ENCODE measurements at places on chromosomes 4 and X.
A peak's percentile ranks its signal among the peaks of the same experiment; 100 is the strongest.

GRCh38 chr4:188008377-188008776 is 12.8 kb downstream of the ZFP42 start:
- DNase-seq: no peak

DNA sequence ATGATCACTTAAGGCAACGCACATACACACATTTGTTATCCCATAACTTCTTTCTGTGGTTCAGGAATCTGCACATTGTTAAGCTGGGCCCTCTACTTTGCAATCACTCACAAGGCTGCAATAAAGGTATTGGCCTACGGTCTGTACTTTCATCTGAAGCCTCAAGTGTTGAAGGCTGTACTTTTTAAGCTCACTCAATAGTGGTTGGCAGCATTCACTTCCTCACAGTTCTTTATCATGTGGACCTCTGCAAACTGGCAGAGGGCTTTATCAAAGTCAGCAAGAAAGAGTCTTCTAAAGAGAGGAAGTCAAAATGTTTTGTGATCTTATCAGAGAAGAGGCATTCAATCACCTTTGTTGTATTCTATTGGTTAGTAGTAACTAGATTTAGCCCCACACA is 301.4 kb upstream of the EPHA5 start:
- DNase-seq: no peak

DNA sequence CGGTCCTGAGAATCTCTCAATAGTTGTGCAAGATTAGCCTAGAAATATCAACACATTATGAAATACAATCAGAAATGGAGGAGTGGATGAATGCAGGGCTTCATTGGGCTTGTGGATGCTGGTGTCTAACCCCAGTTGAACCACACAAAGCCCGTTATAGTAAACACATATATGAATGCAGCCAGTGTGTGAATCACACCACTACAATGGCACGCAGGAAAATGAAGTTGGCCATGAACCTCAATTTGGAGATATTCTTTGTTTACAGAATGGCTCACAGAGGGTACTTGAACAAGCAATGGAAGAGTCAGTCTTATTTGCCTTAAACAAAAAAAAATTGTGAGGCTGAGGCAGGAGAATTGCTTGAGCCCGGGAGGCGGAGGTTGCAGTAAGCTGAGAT is 57.8 kb downstream of the SOD3 start:
- DNase-seq: no peak

DNA sequence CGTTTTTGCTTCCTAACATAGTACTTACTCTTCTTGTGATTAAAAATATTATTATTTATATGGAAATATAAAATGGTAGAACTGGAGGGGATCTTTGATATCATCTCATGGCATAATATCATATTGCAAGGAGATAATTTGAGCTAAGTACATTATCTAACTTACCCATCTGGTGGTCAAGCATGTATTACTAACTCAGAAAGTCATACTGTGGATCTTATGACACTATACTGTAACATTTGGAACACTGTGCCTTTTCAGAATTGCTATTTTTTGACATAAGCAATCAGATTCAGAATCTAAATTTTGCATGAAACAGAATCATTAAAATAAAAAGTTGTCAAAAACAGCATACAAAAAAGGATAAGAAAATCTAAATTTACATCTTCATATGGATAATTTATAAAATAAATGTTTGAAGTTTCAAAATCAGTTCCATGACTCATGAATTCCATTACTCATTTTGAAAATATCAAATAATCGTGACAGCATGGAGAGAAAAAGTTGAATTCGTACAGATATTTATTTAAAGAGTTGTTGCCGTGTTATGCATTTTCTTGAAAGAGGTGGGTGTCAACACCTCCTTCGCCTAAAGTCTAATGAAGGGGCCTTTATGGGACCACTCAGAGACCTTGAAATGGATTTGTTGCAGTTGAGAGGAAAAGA is 928.1 kb downstream of the PDHA2 start:
- no peak for DNase-seq

GRCh38 chr4:142683503-142683902 is 162.6 kb downstream of the INPP4B start:
- DNase-seq: no peak

DNA sequence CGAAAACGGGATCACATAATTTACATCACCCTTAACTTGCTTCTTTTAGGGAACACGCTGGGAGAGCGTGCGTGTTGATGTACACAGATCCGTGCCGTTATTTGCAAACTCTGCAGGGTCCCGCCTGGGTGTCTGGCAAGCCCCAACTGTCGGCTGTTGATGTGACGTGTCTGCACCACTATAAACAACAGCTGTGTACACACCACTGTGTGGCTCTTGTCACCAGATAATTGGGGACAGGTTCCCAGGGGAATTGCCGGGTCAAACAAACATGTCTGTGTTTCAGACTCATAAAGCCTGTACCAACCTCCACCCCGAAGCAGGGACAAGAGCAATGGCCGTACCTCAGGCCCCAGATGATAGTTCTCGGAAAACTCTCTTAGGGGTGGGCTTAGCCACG is 105.0 kb upstream of the AFAP1 start:
- DNase-seq: no peak

GRCh38 chrX:130975947-130976346 is 72.9 kb upstream of the ENOX2 start:
- DNase-seq: peak; percentile 55

DNA sequence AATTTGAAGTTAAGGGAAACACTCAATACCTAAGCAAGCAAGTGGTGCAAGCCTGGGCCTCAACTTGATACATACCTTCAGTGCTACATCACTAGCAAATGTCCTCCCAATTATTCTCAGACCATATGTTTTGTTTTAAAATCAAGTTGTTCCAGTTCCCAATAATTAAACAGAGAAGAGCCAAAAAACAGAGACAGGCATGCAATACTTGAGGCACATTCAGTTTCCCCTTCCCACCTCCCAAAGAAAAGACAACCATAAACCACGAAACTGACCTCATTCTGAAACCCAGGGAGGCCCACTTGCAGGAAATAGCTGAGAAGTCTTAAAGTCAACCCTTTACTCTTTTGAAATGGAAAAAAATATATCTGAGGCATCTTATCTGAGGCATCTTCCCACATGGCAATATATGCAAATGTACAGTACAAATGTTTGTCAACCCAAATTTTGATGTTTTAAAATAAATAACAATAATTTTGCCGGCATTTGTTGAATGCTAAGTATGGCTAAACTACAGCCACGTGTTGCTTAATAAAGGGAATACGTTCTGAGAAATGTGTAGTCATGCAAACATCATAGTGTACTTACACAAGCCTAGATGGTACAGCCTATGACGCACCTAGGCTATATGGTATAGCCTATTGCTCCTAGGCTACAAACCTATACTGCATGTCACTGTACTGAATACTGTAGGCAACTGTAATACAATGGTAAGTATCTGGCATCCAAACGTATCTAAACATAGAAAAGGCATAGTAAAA is 147.5 kb downstream of the TSPAN5 start:
- no peak for DNase-seq

GRCh38 chr4:114081783-114082182 is 102.3 kb upstream of the ARSJ start:
- DNase-seq: no peak

DNA sequence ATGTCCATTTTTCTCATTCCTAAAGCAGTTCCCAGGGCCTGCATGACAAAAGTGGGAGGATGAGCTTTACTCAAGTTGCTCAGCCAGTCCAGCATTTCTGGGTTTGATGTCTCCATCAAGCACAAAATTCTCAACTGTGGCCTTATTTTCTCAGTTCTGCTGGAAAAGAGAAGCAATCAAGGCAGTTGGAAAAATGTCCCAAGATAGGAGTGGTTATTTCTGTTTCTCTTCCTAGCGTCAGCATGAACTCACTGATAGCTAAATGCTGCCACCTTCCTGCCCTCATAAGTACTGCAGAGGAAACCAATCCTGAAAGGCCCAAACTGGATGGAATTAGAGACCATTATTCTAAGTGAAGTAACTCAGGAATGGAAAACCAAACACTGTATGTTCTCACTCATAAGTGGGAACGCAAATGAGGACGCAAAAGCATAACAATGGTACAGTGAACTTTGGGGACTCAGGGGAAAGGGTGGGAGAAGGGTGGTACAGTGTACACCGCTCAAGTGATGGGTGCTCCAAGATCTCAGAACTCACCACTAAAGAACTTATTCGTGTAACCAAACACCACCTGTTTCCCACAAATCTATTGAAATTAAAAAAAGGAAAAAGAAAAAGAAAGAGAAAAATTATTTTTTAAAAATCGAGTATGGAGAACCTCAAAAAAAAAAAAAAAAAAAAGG is 29.6 kb downstream of the ADH7 start:
- DNase-seq: peak; percentile 74

DNA sequence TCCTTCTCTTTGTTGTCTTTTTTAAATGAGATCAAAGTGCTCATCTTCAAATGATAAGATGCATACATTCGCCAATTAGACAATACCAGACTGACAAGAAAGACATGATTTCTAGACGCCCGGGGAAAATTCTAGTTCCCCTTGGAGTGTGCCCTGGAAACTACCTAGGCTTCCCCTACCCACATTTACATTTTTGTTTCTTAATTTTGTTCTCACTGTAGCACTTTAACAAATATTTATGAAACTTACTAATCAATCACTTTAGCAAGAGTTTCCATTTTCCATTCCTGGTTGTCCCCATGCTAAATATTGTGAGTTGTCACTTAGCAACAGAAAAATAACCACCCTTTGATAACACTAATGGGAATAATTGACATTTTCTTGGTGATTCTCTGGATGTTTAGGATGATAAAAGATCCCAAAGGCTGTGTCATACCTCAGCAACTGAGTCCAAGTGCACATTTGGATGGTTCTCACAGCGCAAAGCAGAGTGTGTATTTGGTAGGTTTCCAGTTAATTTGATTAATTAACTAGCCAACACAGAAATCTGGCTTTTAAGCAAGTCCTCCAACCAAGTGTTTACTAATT is 69.6 kb downstream of the FGFBP1 start:
- no peak for DNase-seq

DNA sequence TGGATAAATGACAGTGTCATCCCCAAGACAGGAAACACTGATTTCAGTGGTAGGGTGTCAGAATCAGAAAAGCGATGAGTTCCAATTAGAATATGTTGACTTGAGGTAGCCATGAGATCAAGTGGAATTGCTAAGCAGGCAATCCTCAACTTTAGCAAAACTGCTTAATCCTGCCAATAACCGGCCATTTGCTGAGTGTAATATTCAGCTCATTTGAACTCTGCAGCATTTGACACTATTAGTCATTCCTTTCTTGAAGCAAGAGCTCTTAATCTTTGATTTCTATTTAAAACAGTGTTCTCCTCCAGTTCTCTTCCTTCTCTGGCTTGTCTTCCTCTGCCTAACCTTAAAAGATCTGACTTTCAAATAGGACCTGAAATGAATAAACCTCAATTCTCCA is 68.7 kb upstream of the DCLK2 start:
- DNase-seq: no peak

- no peak for DNase-seq
Observed at GRCh38 chr4:65747386-65747785, 77.1 kb upstream of the EPHA5 start.

- no peak for DNase-seq
Observed at GRCh38 chrX:72141372-72142004, 9.8 kb upstream of the RTL5 start.

- no peak for DNase-seq
Observed at GRCh38 chr4:101345271-101345595, 2.1 kb downstream of the PPP3CA start.

DNA sequence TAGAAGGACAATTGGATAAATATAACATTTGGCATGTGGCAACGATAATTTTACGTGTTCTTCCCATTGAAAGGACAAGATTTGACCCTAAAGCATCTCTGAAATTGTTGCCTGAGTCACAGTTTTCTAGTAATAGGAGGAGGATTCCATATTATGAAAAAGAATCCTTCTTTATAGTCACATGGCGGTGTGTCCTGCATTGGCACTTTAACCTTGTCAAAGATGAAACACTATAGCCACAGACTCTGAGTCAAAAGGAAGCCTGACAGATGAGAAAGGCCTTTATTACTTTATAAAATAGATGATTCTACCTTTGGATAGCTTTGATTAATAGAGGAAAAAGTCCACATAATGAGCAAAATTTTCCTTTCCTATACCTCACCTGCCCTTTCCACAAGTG is 11.5 kb downstream of the LNX1 start:
- no peak for DNase-seq

GRCh38 chr4:152211936-152212653 is 323.8 kb downstream of the FBXW7 start:
- DNase-seq: no peak

GRCh38 chr4:172245516-172245915 is 432.3 kb downstream of the GALNTL6 start:
- DNase-seq: no peak

GRCh38 chrX:7272346-7272745 is 124.4 kb upstream of the PUDP start:
- no peak for DNase-seq

- no peak for DNase-seq
Observed at GRCh38 chr4:101160792-101161592, 186.3 kb downstream of the PPP3CA start.

DNA sequence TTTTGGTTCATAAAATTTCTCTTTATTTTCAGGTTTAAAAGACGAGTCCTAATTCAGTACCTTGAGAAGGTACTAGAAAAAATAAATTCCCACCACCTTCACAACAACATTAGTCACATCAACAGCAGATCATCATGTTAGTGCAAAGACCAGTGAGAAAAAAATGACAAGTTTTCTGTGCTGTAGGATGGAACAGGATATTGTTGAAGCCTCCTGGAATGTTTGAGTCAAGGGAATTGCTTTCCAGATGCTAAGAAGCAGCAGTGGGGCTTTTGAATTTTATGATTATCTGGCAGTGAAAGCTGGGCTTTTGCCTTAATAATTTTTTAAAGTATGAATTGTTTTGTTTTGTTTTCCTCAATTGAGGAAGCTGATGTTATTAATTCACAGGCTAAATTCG is 61.0 kb downstream of the INTS6L start:
- DNase-seq: no peak

DNA sequence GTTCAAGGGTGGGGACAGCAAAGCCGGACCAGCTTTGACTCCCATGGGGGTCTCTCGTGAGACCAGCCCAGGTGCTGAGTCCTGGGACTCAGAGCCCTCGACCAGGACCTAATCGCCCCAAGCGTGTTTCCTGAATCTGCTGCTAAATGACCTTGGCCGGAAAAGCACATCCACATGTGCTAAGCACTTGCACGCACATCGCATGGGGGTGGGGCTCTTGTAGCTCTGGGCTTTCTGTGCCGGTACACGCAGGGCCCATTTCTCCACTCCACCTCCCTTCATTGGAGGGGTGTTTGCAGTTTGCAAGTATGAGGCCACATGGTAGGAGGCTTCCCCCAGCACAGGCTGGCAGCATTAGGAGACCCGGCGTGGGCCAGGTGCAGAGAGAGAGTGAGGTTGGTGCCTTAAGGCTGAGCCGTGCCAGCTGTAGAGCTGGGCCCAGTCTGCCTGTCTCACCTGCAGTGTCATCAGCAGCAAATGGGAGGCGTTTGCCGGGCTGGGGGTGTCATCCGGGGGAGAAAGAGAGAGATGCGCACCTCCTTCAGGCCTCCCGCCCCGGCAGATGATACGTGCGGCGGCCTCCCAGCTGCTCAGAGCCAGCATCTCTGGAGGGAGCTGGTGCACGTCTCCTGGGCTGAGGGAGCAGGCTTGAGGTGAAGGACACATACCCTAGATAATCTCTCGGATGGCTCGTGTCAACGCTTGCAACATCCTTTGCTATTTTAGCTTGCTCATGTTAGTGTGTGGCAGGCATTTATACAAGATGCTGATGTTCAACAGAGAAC is 45.2 kb upstream of the CLCN4 start:
- no peak for DNase-seq
